Activated CD8-positive, alpha-beta T cell treated with anti-CD3 and anti-CD28 coated beads for 36 hours (primary cell): ENCODE measurements at places on chromosomes 5 and 9.

GRCh38 chr5:166083183-166083959 lies 2208.1 kb upstream of the WWC1 start:
- DNase-seq = no peak

DNA sequence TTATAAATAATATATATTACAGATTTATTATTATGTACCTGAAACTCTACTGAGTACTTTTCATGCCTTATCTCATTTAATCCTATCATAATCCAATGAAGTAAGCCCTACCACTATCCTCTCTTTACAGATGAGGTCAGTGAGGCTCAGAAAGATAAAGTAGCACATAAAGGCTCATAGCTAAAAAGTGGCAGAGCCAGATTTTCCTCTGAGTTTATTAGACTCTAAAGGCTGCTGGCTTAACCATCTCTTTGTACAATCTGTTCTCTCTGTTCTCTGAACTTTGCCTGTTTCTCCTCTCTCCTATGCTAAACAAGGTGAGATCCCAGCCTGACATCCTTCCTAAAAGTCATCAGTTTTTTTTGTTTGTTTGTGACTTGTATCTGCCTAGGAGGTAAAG lies 311.2 kb downstream of the KCTD16 start:
- no peak for DNase-seq

DNA sequence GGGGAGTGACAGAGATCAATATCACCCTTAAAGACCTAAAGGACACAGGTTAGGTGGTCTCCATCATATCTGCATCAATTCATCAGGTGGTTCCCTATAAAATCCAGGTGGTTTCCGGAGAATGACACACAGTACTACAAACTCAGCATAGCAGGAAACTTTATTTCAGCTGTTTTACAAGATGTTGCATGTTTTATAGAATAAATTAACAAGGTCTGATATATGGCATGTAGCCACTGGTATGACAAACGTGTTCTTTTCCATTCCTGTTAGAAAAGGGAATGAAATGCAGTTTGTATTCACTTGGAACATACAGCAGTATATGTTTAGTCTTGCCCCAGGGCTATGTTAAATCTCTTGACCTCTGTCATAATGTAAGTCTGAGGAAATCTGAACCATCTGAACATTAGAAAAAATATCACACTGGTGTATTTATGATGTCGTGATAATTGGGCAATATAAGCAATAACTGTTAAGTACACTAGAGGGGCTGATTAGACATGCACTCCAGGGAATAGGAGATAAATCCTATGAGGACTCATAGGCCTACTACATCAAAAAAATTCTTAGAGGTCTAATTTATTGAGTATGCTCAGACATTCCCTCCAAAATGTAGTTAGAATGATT lies 42.2 kb upstream of the TNFSF8 start:
- DNase-seq = no peak

GRCh38 chr5:113615708-113616107 lies 102.2 kb downstream of the YTHDC2 start:
- DNase-seq = no peak

GRCh38 chr9:111898331-111899096 lies 1.9 kb downstream of the UGCG start:
- DNase-seq = no peak

- no peak for DNase-seq
These were observed 566.7 kb downstream of the CCDC171 start for GRCh38 chr9:16119261-16120230.

- DNase-seq = no peak
These were observed 24.7 kb downstream of the WWC1 start for GRCh38 chr5:168316139-168316578.

DNA sequence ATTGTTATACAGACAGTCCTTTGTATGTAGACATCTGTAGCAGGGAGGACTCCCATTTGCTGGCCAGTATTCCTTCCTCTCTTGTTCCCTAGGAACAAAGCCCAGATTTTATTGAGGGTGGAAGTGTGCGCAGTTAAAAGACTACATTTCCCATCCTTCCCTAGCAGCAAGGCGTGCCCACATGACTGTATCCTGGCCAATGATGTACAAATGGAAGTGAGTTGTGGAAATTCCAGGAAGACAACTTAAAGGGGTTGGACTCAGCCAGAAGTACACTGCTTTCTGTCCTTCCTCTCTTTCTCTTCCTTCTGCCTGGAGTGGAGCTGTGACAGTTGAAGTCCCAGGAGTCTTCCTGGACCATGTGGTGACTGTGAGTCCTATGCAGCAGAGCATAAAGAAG lies 89.0 kb downstream of the HRH2 start:
- DNase-seq = no peak

DNA sequence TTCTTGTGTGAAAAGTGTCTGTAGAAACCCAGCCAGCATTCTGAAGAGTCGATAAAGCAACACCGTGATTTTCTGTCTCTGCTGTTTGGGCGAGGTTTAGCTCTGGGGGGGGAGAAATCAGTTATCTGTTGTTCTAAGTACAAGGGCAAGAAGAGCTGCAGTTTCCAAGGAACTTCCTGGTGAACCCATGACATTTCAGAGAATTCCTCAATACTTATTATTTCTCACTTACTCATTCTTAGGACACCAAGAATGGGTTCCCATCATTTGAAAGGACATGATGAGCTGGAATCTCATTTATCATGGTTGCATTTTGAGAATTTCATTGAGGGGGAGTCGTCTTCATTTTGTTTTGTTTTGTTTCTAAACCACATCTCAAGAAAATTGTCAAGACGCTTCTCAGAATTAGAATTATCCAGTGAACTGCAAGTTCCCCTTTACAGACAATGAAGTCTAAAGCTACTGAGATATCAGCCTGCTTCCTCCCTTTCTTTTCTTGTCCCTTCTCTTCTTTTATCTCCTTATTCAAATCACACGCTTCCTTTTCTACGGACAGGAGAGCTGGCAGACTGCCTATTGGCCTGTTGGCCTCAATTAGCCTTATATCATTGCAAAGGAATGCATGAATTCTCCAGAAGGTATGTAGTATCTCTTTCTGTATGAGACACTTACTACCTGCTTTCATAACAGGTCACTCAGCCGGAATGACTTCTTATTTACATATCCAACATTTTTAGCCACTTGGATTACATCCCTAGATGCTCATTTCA lies 53.7 kb downstream of the ZNF462 start:
- no peak for DNase-seq
